ENCODE measurements at places on chromosomes 4 and X. TPM values are rescaled to one million over a fixed set of nuclear protein-coding genes. Genes with fewer than 3 reads are reported as not detected.

Gene MCTS1
- total RNA-seq, result 20.0 TPM

Gene ETDA
- not detected for total RNA-seq

Gene OSTC
- total RNA-seq, result 79.0 TPM

Gene AVPR2
- 22.7 TPM for total RNA-seq

Gene UVSSA
- total RNA-seq, result 11.3 TPM

Gene RAB33A
- total RNA-seq, result 1.4 TPM

Gene GPC4
- total RNA-seq, result 6.6 TPM

GRCh38 chr4:102560115-102560514 lies 59.0 kb downstream of the NFKB1 start:
- DNase-seq, result no peak

- DNase-seq, result no peak
Observed at GRCh38 chr4:26566133-26566532, 17.8 kb upstream of the TBC1D19 start.

GRCh38 chr4:73683456-73683855 lies 56.9 kb upstream of the CXCL8 start:
- DNase-seq, result no peak

DNA sequence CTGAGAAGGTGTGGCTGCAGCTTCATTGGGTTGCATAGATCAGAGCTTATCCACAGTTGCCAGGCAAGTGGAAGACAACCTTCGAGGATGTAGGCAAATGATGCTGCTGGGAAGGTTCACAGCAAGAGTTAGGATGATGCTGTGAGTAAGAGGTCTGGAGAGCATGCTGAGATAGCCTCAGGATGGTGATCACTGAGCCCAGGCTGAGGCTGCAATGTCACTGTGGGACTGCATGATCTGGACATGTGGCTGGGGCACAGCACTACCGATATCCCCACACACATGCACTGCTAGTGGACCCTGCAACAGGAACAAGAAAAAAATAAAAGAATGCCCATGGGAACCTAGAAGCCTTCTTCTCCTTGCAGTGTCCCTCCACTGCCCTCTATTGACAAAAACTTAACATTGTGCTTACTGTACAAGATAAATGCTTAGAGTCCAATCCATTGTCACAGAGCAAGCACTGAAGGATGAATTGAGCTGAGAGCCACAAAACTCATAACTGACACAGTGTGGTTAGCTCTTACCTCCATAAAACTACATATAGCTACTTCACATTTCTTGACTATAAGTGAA lies 105.6 kb downstream of the CNKSR2 start:
- no peak for DNase-seq

- DNase-seq, result no peak
Observed at GRCh38 chr4:22532117-22532516, 16.3 kb upstream of the ADGRA3 start.

GRCh38 chr4:126678618-126679017 lies 954.1 kb upstream of the INTU start:
- no peak for DNase-seq

DNA sequence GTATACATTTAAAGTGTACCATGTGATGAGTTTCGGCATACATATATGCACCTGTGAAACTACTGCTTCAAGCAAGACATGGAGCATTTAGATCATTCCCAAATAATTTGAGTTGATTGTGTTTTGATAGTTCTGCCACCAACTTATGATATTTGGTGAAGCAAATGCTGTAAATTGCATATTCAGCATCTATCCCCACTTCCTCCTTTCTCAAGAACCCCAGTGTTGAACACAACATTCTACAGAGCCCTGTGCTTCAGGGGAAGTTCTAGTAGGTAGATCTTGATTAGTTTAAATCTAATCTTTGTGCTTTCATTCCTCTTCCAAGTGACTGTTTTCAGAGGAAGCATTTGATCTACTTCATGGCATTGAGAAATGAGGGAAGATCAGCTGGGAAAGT lies 5.4 kb upstream of the SHROOM3 start:
- no peak for DNase-seq

- no peak for DNase-seq
Observed at GRCh38 chr4:150155391-150155790, 77.1 kb downstream of the DCLK2 start.

DNA sequence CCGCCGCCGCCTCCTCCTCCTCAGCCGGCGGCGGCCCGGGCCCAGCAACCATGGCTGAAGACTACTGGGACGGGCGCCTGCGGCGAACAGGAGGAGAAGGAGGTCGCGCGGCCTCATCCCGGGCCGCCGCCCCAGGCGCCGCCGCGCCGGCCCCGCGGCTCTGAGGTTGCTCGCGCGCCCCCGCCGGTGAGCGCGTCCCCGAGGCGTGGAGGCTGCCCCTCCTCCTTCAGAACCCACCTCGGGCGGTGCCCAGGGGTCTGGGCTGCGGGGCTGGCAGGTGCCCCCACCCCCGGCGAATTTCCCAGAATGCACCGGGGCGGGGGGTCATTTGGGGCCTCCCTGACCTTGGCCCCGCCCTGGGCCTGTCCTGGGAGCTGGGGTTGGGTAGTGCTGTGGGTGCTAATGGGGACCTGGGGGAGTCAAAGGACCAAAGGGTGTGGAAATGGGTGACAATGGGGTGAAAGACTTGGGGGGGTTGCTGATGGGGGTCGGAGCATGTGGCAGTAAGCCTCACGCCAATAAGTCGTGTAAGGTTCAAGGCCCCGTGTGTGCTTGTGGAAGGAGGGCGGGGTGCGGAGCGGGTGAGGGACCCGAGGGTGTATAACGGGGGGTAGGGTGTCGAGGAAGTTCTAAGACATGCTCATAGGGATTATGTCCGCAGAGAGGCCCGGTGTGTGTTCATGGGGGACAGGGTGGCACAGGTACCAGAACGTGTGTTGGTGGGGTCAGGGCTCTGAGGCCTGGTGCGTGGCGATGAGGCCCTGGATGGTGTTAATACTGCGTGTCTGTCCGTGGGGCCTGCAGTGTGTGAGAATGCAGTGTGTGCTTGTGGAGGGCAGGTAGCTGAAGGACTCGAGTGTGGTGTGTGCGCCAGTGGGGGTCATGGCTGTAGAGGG lies 687 bp downstream of the CDK16 start:
- DNase-seq, result no peak

GRCh38 chrX:1316527-1316926 lies 20.1 kb upstream of the IL3RA start:
- DNase-seq, result no peak

GRCh38 chr4:85808864-85809263 lies 333.9 kb downstream of the ARHGAP24 start:
- no peak for DNase-seq

GRCh38 chrX:30889147-30890140 lies at the start of gene TAB3:
Gene TAB3, minus strand, starts transcription at chrX:30889254. Its CDS starts 29,666 bp downstream, at chrX:30859588.
- DNase-seq, result peak; percentile 76

GRCh38 chrX:55908661-55909212 lies 191.2 kb downstream of the RRAGB start:
- no peak for DNase-seq

GRCh38 chrX:129574214-129574613 lies 34.2 kb downstream of the OCRL start:
- no peak for DNase-seq
